Aorta (tissue), 5 donors: ENCODE measurements at places on chromosomes 7 and 10. TPM values are rescaled to one million over a fixed set of nuclear protein-coding genes. Genes with fewer than 3 reads are reported as not detected.
A peak's percentile ranks its signal among the peaks of the same experiment; 100 is the strongest.

DNA sequence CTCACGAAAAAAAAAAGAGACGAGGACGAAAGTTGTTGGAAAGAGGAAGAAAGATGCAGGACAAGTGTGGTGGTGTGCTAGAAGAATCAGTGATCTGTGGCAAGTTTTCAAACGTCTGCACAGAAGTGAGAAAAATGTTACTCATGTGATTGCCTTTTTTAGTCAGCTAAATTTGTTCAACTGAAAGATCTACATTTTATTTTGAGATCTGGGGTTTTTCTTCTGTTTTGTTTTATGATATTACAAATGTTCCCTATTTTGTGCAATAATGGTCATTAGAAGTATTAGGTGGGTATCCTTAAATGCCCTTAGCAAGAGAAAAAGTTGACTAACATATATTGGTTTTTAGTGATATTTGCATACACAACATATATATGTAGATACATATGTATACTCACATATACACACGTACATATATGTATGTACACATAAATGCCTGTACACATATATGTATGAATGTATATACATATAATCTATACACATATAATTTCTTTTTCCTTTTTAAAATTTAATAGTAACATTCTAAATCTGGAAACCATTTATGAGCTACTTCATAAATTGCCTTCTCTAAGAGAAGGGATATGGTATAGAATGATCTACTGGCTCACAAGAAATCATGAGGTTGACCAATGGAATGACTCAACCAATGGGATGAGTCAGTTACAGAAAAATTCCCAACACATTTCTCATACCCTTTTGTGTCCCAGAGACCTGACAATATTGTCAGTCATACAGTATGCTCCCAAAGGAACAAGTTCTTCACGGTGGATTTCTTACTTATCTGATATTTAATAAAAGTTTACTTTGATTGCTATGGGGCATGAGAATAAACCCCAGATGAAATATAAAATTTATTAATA, 38.4 kb downstream of the SLC39A12 start:
- DNase-seq, result no peak

- no peak for DNase-seq
Measured at GRCh38 chr10:89625041-89625765, 19.8 kb downstream of the PANK1 start.

DNA sequence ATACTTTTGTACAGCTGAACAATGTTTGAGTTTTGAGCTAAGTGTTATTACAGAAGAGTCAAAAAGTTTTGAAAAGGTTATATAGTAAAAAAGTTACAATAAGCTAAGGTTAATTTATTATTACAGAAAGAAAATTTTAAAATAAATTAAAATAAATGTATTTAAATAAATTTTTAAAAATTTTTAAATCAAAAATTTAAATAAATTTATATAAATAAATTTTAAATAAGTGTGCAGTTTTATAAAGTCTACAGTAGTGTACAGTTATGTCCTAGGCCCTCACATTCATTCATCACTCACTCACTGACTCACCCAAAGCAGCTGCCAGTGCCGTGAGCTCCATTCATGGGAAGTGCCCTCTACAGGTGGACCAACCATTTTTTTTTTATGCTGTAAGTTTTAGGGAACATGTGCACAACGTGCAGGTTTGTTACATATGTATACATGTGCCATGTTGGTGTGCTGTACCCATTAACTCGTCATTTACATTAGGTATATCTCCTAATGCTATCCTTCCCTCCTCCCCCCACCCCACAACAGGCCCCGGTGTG, 462.9 kb upstream of the ZMIZ1 start:
- DNase-seq, result no peak

The STEAP4 gene
- polyA plus RNA-seq, result 12.3 TPM

DNA sequence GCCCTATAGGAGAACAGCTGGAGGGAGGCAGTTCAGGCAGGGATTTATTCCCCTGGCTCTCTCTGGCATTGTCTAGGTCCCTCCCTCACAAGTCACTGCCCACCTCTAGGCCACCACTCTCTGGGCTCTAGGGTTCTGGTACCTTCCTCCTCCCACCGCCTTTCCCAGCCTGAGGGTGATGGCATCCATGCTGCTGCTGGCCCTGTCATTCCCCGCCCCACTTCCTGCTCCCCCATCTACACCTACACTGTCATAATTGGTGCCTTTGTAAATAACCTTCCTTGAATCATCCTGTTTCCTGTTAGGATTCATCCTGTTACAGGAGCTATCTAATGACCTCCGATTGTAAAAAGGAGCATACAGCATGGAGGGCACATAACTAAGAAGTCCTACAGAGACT, 303.3 kb upstream of the COBL start:
- DNase-seq, result no peak

The PPP1R17 gene
- polyA plus RNA-seq, result not detected

The GPR37 gene
- 0.31 TPM for polyA plus RNA-seq

DNA sequence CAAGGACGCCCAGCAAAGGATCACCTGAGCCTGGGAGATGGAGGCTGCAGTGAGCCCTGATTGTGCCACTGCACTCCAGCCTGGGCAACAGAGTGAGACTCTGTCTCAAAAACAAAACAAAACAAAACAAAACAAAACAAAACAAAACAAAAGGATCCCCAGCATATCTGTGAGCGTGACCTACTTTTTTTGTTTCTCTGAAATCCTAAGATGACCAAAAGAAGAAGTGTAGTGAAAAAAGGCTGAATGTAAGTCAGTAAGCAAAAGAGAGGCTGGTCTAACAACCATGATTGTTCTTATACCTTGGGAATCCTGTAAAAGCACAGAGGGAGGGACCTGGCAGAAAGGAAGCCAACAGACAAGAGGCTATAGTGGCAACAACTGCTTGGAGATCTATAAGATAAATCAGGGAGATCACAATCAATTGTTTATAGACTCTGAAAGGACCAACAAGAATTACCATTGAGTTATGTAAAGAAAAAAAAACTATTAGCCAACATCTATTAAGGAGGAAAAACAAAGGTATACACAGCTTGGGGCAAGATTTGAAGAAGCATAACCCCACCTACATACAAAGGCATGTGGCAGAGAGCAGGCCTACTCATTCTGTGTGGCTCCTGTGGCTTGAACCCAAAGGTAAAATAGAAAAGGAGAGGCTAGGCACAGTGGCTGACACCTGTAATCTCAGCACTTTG, 255.2 kb upstream of the KLF14 start:
- DNase-seq, result no peak

The KIAA1217 gene
- 2.5 TPM for polyA plus RNA-seq

The NUPR2 gene
- polyA plus RNA-seq, result 1.3 TPM

The PDIA4 gene
- 24.4 TPM for polyA plus RNA-seq

The OSBPL3 gene
- 0.41 TPM for polyA plus RNA-seq

The FOXP2 gene
- polyA plus RNA-seq, result 1.9 TPM

DNA sequence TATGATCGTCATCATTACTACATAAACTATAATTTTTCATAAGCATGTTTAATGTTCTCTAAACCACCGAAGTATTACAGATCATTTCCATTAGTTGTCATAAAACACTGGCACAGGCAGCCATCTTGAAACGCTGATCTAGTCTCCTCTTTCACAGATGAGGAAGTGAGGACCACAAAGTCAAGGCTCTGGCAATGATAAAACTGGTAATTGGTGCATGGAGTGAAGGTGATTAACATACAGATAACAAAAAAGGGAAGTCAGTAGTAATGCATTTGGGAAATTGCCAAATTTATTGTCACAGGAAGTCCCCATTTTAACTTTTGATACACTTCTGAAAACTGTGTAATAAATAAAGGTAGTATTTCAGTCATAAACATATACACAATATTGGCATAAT, 49.3 kb downstream of the FBXL13 start:
- no peak for DNase-seq

DNA sequence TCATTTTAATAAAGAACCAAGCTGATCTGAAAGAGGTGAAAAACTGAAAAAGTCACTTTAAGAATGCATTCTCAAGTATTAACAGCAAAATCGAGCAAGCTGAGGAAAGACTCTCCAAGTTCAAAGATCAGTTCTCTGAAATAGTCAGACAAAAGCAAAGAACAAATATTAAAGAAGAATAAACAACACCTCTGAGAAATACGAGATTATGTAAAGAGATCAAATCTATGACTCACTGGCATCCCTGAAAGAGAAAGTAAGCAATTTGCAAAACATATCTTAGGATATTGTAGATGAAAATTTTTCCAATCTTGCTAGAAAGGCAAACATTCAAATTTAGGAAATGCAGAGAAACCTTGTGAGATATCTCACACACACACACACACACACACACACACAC, 138.4 kb upstream of the HGF start:
- DNase-seq, result no peak

The HOXA13 gene
- 0.38 TPM for polyA plus RNA-seq

The NAT16 gene
- not detected for polyA plus RNA-seq

The CAMK2B gene
- 12.8 TPM for polyA plus RNA-seq

- no peak for DNase-seq
Measured at GRCh38 chr7:102813191-102814024, 64.6 kb downstream of the FAM185A start.

The DNAJB6 gene
- polyA plus RNA-seq, result 126 TPM

DNA sequence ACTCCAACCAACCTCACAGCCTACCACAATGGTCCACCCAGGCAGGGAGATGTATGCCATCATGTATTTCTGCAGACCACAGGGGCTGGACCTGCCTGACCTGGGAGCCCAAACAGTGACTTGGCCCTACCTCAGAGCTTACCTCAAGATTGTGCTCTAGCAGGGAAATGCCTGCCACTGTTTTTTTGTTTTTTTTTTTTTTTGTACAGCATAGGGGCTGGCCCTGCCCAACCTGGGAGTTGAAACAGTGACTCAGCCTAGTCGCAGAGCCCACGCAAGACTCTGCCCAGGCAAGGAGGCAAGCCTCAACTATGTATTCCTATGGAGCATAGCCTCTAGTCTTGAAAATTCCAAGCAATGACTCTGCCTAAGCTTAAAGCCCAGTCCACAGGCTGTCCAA, 39.3 kb upstream of the CDK6 start:
- DNase-seq, result no peak

DNA sequence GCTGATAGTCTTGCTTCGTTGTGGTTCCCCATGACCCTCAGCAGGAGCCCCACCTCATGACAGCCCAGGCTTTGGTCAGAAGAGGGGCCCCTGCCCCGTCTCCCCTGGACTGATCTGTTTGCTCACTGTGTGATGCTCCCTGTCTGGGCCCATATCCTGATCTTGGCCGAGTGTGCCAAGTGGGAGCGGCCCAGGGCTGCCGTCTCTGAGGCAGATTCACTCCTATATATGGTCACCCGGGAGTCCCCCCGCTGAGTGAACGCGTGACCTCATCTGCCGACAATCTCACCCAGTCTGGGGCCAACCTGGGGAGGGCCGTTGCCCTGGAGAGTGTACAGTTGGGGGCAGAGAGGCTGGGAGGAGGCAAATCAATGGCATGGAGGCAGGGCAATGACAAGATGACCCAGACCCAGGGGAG, 34.5 kb downstream of the PPIF start:
- DNase-seq, result peak; percentile 86
